ENCODE measurements at places on chromosomes 12 and 14.

DNA sequence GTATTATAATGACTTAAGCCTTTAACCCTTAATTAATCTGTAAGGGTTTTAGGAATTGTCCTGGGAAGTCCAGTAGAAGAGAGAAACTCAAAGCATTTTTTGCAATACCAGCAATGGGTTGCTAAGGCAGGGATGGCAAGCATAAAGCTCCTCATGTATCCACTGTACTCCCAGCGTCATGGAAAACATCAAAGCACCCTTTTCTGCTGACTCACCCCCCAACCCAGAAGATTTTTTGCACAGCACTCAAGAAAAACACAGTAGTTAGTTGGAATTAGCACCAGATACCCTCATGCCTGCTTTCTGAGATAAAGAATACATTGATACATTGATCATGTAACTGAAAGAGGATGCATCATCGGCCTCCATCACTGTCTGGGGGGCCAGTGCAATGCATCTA lies 199.1 kb upstream of the CNOT2 start:
- peak; percentile 65 for DNase-seq

DNA sequence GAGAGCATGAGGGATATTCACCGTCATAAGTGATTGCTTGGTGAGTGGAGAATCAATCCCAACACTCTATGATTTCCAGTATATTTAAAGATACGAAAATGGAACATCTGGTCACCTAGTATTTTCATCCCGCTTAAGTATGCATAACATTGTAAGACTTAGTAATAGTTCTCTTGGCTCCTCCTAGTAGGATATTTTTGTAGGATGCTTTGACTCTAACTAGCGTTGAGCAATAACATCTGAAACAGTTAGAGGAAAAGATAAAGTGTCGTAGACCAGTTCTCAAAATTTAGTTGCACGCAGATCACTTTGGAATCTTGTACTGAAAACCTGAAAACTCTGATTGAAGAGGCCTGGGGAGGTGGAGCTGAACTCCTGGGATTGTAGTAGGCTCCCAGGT lies 7.6 kb downstream of the SAMD4A start:
- DNase-seq: peak; percentile 40

- DNase-seq: peak; percentile 37
Observed at GRCh38 chr14:65103150-65103760, 938 bp upstream of the MAX start.

GRCh38 chr14:77158175-77158881 lies 16.7 kb upstream of the ZDHHC22 start:
- DNase-seq: peak; percentile 73

DNA sequence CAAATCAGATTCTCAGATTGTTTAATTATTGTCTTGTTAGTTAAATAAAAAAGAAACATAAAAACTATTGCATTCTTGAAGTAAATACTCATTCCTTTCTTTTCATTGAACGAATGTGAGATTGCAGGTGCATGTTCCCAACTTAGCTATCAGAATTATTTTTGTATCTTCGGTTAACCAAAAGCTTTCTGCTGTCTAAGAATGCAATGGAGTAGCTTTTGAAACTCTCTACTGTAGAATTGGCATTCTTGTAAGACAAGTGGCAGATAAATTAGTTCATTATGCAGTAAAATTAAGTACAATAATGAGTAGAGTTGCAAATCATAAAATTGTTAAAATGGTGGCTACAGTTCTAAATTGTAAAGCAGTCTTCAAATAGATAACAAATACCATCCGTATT lies 298.1 kb downstream of the ACSS3 start:
- DNase-seq: no peak
